ENCODE measurements at places on chromosomes 16 and 17.

GRCh38 chr16:55643161-55643970, 12.4 kb upstream of the SLC6A2 start:
- DNase-seq: no peak

DNA sequence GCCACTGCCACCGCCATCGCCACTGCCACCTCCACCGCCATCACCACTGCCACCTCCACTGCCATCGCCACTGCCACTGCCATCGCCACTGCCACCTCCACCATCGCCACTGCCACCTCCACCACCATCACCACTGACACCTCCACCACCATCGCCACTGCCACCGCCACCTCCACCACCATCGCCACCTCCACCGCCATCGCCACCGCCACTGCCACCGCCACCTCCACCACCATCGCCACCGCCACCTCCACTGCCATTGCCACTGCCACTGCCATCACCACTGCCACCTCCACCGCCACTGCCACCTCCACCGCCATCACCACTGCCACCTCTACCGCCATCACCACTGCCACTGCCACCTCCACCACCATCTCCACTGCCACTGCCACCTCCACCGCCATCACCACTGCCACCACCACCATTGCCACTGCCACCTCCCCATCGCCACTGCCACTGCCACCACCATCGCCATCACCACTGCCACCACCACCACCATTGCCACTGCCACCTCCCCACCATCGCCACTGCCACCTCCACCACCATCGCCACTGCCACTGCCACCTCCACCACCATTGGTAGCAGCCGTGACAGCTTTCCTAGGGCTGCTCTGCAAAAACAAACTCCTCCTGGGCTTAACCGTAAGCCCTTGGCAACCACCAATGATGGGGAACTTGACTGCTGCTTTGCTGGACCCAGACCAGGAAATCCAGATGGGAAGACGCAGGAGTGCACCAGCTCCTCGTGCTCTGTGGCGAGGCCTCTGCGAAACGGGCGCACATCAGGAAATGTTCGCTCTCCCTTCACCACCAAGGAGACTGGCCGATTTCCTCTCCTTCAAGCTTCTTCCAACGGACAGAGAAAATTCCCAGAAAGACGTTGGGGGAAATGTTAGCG, 147.2 kb downstream of the RBFOX3 start:
- DNase-seq: no peak

DNA sequence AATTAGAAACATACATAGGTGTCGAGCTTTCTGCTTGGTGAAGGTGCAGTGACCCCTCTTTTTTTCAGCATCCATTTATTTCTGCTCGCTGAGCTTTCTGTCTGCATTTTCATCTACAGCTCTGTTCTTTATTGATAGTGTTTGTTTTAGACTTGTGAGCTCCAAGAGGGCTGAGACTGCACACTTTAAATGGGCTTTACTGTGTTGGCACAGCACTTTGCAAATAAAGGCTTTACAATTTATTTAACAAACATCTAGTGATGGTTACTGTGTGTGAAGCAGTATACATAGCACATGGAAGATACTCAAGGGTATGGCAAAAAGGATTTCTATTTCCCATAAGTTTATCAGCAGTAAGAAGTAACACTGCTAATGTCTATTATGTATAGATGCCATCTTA, 563.7 kb upstream of the HSBP1 start:
- no peak for DNase-seq

DNA sequence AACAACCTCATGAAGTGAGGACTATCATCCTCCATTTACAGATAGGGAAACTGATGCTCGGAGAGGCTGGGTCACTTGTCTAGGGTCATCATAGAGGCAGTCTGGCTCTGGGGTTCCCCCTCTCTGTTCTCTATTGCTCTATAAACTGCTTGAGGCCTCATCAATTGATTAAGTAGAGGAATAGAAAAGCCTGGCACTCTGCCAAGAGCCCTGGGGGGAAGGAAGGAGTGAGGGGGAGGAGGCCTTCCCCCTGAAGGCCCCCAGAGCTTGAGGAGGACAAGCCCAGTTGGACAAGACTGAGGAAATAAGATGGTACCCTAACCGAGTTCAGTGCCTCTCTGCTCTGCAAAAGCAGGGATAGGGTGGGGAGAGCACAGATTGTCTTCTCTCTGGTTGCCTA, 21.0 kb downstream of the SDK2 start:
- DNase-seq: no peak

DNA sequence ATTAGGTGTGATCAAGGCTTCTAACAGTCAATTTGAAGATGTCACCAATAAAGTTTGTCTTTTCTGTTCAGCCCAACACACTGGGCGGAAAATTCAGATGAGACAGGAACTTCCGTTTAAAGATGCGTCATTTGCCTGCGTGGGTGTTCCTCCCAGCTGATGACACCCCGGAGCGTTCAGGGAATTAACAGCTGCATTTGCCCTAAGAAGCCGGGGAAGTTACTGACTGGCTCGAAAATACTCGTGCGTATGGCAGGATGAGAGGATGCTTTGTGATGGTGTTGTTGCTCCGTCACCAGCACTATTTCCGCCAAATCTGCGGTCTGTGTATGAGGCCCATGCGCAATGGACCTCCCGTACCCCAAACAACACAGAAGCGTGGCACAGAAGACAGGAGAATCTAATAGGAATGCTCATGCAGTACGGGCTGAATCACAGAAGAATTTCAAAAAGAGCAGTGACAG, 11.9 kb upstream of the PVALEF start:
- no peak for DNase-seq

- no peak for DNase-seq
Measured at GRCh38 chr16:54980821-54981220, 50.2 kb downstream of the IRX5 start.

- DNase-seq: no peak
Measured at GRCh38 chr17:45784293-45784740, at the start of gene CRHR1. CRHR1 (plus strand) TSS chr17:45784320; CDS start chr17:45784545, 225 bp downstream.

DNA sequence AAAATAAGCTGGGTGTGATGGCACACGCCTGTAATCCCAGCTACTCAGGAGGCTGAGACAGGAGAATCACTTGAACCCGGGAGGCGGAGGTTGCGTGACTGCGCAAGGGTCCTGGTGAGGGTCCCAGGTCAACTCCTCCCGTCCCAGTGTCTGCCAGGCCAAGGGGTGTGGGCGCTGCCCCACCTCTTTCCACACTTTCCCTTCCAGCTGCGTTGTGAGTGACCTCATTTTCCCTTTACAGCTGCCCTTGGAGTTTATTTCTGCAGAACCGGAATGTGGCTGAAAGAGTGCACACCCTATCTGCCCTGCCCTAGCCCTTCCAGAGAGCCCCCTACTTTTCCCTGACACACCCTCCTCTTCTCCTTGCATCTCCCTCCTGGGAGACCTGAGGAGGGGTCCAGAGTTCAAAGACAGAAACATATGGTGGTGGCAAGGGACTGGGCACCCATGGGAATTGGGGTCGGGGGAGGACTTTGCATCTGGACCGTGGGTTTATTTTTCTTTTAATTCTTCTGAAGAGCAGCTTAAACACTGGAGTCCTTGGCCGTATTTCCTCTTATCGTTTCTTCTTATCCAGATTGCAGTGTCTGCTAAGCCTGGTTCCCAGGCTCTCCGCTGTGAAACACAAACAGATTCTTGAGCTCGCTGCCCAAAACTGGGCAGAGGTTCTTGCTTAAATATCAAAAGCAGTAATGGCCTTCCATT, 20.9 kb downstream of the MRC2 start:
- no peak for DNase-seq

DNA sequence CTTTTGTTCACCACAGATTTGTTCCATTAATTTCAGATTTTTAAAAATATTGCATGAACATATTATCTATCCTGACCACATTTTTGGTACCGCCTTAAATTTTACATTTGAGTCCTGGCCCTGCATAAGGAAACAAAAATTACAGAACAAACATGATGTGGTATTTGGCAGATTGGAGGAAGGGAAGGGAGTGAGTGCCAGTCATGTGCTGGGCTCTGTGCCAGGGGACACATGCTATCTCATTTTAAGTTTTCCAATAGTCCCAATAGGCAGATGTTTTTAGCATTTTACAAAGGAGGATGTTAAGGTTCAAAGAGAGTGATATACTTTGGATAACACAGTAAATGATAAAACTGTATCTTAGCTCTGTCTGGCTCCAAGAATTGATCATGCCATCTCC, 185.1 kb downstream of the CDK5R1 start:
- DNase-seq: no peak

DNA sequence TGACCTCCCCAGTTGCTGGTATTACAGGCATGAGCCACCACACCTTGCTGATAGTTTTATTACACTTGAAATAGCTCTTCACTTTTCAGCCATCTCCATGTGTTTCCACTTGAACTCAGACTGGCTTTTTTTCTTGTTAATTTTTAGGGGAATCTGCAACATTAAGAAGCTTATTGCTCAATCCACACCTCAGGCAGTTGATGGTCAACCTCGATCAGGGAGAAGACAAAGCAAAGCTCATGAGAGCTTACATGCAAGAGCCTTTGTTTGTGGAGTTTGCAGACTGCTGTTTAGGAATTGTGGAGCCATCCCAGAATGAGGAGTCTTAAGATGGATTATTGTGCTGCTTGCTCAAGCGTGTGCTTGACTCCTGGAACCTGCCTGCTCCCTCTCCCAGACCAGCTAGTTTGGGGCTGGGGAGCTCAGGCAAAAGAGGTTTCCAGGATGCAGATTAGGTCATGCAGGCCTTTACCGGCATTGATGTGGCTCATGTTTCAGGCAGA, 8.6 kb downstream of the ZNHIT3 start:
- no peak for DNase-seq

GRCh38 chr17:70138291-70138865, 31.0 kb upstream of the KCNJ2 start:
- no peak for DNase-seq

DNA sequence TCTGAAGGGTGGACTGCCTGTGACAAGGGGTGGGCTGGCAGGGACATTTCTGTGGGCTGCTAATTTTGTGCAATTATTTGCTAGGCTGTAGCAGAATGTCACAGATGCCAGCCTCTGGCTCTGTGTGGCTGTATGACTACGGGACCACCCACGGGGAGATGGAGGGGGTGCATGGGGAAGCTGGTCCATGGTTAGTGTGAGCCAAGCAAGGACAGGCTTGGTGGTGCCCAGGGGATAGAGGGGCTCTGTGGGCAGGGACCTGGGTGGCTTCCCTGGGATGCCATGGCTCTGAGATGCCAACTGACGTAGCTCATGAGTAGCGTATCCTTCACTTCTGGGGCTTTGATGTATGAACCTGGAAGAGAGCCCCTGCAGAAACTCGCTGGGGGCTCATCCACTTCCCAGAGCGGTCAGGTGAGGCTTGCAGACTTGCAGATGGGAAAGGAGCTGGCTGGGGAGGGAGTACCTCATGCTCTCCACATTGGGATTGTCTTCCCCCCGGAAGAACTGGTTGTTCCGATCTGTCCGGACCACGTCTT, 87.2 kb downstream of the TBC1D16 start:
- DNase-seq: no peak

- DNase-seq: no peak
Measured at GRCh38 chr16:58102665-58103392, 26.4 kb downstream of the CFAP20 start.

DNA sequence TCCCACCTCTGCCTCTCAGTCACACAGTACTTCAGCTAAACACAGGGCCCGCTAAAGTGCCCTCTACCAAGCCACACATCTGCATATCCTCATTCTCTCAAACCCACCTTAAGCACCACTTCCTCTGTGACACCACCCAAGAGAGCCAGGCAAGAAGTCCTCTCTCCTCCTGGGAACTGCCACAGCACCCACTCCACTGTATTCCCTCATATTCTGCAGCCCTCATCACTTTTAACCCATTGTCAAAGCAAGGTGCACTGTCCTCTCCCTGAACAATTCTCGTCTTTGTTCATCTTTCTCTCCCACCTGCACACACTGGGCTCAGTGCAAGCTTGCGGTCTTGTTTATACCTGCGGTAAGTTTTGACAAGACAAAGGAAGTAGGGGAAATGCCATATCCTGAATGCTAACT, 13.6 kb downstream of the CHD9 start:
- DNase-seq: no peak

- DNase-seq: no peak
Measured at GRCh38 chr17:59333836-59334235, 2.4 kb downstream of the YPEL2 start.

GRCh38 chr16:8005096-8005860, 585.0 kb downstream of the TMEM114 start:
- DNase-seq: no peak

DNA sequence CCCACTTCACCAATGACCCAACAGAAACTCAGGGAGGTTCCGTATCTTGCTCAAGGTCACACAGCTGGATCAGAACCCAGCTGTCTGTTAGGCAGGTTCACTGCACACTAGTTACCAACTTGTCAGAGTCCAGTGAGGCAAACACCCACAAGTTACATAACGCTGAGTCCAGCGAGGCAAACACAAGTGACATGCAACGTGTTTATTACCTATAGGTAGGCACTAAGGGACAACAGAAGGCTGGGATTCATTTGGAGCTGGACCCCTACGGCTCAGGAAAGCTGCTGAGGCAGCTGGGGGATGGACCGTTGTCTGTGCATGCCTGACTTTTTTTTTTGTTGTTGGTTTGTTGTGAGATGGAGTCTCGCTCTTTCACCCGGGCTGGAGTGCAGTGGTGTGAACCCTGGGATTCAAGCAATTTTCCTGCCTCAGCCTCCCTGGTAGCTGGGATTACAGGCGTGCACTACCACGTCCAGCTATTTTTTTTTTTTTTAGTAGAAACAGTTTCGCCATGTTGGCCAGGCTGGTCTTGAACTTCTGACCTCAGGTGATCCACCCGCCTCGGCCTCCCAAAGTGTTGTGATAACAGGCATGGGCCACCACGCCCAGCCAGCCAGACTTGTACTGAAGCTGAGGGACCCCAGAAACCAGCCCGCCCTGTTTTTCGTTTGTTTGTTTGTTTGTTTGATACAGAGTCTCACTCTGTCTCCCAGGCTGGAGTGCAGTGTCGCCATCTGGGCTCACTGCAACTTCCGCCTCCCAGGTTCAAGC, 1.9 kb upstream of the RSAD1 start:
- no peak for DNase-seq

DNA sequence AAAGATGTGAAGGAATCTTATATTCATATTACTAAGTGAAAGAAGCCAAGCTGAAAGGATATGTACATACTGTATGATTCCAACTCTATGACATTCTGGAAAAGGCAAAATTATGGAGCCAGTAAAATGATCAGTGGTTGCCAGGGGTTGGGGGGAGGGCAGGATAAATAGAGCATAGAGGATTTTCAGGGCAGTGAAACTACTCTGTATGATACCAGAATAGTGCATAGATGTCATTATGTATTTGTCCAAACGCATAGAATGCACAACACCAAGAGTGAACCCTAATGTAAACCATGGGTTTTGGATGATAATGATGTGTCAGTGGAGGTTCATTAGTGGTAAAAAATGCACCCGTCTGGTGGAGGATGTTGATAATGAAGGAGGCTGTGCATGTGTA, 71.0 kb upstream of the ZNF423 start:
- DNase-seq: no peak

DNA sequence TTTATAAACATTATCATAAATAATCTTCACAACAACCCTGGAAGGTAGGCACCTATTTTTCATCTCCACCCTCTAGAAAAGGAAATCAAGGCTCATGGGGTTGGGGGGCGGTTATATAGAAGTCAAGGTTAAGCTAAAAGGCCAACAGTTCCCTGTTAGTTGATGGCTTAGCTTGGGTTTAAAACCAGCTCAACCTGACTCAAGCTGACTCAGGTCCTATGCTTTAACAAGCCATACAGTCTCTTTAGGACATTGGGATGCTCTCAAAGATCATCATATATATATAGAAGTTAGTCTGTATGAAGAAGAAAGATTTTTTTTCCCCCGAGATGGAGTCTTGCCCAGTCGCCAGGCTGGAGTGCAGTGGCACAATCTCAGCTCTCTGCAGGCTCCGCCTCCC, 44.8 kb upstream of the MED13 start:
- no peak for DNase-seq

GRCh38 chr17:72407336-72407909, 286.6 kb downstream of the SOX9 start:
- no peak for DNase-seq

Measured in stimulated activated CD8-positive, alpha-beta memory T cell treated with anti-CD3 and anti-CD28 coated beads, Interleukin-15, amount 100 ng/mL, for 1 hour (primary cell).